ENCODE measurements at places on chromosomes 2 and 18.
A peak's percentile ranks its signal among the peaks of the same experiment; 100 is the strongest.

GRCh38 chr2:98880266-98881152, 55.5 kb downstream of the CRACDL start:
- no peak for DNase-seq

DNA sequence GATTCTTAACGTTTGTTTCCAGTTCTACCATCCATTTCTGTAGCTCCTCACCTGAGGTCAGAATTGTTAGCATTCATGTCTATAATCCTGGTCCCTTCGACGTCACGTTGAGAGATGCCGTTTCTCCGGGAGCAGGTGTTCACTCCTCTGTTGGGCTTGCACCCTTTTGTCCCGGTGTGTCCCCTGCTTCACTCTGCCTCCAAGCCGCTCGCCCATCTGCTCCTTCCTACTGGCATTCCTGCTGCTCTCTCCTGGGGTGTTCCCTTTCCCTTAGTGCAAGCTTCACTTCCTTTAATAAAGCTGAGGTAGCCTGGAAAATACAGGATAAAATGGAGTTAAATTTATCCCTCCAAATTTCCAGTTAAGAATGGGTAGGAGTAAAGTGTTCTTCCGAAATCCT, 61.9 kb upstream of the CABYR start:
- peak; percentile 58 for DNase-seq

GRCh38 chr2:42838133-42838532, 45.8 kb upstream of the HAAO start:
- DNase-seq: no peak

DNA sequence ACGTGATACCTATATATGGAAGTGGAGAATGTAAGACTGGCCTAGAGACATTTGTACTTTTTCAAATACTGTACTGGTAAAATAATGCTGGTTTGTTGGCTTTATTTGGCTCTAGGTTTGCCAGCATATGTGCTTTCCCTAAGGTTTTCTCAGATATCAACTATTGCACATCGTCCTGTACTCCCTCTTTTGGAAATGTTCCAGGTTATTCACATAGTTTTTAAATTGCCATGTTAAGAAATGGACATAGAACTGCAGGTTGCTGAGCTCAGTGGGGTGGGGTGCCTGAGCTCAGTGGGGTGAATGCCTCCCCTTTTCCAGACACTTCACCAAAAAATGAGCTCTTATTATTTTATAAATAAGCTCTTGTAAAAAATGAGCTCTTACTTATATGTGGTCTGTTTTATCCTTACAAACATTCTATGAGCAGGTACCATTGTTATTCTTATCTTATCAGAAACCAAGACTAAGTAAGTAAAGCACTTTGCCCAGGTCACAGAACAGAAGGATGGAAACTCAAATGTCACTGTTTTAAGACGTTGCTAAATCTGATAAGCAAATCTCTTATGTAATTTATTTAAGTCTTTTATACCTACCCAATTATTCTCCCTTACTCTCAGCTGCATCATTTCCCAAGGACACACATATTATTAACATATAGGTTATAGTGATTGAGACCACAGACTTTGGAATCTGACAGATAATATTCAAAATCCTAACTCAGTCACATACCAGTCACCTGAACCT, 99.0 kb downstream of the CPS1 start:
- DNase-seq: no peak

DNA sequence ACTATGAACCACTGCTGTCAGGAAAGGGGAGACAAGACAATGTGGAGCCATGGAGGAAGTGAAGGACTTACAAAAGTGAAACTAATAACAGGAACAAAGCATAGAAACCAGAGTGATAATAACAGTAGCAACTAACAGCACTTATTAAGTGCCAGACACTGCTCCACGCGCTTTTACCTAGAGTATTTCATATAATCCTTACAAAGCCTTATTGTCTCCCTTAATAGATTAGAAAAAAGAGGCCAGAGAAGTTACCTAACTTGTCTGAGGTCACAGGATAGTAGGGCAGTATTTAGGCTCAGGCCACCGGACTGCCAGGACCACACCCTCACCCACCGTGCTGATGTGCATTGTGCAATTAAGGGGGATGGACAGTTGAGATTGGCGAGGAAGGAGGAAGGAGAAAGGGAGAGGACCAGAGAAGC, 98.6 kb upstream of the NFU1 start:
- DNase-seq: no peak

DNA sequence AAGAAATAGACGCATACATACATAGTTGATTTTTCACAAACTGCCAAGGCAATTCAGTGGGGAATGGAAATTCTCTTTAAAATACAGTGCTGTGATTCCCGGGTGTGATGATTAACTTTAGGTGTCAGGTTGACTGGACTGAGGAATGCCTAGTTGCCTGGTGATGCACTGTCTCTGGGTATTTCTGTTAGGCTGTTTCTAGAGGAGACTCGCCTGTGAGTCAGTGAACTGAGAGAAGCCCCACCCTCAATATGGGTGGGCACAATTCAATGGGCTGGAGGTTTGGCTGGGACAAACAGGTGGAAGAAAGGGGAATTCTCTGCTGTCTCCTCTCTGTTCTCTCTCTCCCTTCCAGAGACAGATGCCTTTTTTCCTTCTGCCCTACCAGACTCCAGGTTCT, 187.6 kb downstream of the ARHGAP28 start:
- no peak for DNase-seq

DNA sequence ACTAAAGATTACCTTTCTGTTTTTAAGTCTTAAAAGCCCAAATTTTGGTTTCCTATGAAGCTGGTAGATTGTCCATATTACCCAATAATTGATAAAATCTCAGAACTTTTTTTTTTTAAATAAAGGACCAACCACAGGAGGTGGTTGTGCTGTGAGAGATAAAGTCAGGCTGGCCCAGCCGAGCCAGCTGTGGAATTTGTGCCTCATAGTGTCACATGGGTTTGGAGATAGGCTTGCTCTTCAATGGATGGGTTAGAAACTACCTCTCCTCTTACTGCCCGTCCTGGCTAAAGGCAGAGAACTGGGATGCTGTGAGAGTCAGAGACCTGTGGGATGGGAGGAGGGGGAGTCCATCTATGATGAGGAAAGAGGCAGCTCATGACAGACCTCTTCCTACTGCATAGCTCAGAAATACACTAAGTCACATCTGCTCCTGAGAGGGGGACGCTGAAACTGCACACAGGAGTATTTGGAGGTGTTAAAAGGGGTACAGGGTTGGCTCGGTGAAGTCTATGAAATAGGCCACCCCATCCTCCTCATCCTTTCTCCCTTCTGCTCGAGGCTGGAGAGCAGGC, 99.7 kb upstream of the MGAT4A start:
- DNase-seq: no peak

GRCh38 chr2:86791573-86791972, 860 bp upstream of the CD8A start:
- no peak for DNase-seq

GRCh38 chr2:134718817-134719814, at the start of gene TMEM163:
Gene TMEM163 (minus strand): TSS chr2:134719000.
- DNase-seq: peak; percentile 71

GRCh38 chr2:37466533-37467222, 122.2 kb downstream of the QPCT start:
- no peak for DNase-seq

DNA sequence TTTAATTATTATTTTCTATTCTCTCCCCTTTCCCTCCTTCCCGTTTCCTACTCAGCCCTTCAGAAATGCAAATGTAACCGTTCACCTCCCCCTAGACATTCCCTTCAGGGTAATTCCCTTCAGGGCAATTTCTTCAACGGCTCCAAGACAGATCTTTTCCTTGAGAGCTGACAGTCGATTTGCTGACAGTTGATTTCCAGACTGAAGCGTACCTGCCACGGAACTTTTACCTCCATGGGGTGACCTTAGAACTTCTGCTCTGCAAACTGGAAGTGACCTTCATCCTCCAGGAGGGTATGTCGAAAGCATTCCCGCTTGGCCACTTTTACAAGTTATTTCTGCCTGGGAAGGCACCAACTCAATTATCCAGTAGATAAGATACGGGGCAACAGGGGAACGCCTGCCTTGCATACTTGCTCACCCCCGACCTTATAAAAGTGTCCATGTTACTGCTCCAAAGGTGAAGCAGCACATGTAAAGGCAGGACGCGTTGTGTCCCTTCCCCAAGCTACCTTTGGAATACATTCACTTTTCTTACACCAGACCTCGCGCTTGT, 18.5 kb downstream of the B3GNT7 start:
- DNase-seq: no peak

GRCh38 chr2:233419602-233420391, 65.5 kb downstream of the DGKD start:
- no peak for DNase-seq

DNA sequence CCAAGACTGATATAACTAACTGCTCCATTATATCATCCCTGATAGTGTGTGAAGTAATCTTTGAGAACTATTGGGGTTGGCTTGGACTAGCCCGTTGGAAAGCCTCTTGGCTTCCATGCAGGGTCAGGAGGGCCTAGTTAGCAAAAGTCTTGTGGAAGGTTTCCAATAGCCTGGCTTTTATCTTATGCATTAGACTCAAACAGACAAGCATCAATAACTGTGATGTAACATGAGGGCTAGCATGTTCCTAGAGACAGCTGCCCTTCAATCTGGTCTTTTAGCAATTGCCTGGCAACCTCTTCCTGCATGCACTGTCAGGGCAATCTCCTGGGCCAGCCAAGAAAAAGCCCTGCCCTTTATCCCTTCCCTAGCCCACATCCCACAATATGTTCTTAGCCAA, 18.2 kb downstream of the SLC8A1 start:
- no peak for DNase-seq

GRCh38 chr18:56953428-56954198, 193.3 kb upstream of the BOD1L2 start:
- no peak for DNase-seq

DNA sequence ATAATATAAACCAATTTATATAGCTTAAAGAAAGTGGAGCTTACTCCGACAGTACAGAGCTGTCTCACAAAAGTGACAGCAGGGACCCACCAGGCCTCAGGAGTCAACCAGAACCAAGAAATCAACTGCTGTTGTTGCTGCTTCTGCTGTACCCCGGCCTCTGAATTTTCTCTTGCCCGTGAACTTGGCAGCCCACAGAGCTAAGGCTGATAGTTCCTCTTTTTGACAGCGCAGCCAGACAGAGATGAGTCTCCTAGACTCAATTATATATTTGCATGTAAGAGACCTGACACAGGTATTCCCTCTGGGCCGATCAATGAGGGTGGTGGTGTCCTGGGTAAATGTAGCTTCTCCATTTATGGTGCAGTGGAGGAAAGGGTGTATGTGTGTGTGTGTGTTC, 109.4 kb downstream of the KCTD1 start:
- no peak for DNase-seq

- DNase-seq: no peak
Measured at GRCh38 chr2:163970058-163970813, 234.4 kb upstream of the FIGN start.

GRCh38 chr2:177282181-177282641, 17.7 kb upstream of the NFE2L2 start:
- peak; percentile 45 for DNase-seq

DNA sequence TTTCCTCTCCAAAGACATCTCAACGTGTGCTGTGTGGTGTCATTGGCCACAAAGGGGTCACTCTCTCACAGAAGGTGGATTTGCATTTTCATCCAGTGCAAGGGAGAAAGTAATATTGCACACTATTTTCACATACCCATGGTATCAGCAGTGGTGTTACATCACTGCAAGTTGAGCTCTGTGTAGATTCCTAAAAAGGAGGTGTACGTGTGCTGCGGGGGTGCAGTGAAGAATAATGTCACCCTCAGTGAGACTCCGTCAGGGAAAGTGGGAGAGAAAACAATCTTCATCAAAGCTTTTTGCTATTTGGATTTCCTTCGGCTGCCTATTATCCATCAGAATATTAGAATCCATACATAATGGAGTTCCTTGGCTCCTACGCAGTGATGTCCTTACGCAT, 733.8 kb upstream of the FANCL start:
- no peak for DNase-seq

- DNase-seq: no peak
Measured at GRCh38 chr2:128473175-128474035, 154.7 kb upstream of the HS6ST1 start.

GRCh38 chr18:55323051-55323994, 264.7 kb downstream of the TCF4 start:
- no peak for DNase-seq

DNA sequence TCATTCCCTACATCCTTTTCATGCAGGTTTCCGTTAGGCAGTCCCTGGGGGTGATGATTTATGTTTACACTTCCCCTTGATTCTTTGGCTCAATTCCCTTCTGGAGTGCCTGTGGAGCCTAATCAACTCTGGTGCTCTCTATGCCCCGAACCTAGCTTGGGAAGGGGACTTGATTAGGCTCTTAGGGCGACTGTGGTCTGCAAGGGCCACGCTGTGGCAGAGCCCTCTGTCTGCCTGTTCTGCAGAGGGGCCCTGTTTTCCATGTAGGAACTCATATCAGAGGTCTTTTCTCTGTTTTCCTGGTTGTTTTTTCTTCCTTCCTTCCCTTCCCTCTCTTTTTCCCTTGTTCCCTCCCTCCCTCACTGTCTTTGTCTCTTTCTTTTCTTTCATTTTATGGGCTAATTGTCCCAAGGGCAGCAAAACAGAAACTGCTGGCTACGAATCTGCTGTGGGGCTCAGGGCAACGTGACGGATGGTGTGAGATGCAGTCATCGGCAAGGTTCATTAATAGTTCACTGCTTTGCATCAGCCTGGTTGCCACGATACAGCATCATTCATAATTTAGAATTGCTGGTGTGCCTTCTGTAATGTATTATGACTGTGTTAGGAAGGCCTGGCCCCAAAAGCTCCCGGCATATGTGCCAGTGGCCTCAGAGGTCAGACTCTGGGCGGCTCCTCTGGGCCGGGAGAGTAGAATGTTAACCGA, 134.5 kb downstream of the NAPG start:
- peak; percentile 13 for DNase-seq

DNA sequence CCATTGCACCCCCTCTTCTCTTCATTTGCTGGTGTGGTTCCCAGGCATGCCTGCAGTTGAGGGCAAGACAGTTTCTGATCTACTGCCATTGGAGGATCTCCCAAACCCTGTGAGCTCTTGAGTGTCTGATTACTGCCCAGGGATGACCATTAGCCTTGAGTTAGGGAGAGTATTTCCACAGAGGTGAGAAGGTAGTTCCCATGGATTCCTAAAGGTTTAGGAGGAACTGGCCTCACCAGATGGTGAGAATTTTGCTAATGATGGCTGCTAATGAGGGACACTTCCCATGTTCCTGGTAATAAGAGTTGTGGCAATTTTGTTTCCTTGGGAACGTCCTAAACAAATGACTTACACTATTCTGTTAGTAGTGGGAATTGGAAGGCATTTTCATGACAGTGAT, 42.5 kb downstream of the PTPRM start:
- DNase-seq: no peak

DNA sequence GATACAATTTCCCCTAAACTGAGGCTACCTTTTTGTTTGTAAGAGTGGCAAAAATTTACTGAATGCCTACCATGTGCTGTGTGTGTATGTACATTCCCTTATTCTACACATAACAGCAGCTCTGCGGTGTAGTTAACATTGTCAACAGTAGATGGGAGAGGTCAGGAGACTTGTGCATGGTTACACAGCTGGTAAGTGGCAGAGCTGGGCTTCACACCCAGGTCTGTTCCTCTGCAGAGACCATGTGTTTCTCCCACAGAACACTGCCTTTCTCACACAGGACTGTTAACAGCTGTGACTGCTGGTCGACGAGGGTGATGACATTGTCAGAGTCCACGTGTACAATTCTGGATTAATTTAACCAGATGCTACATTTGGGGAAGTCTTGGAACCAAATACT, 49.1 kb downstream of the EML6 start:
- no peak for DNase-seq

GRCh38 chr2:201414099-201415023, 36.9 kb downstream of the TRAK2 start:
- no peak for DNase-seq

GRCh38 chr2:231017231-231017598, 20.1 kb upstream of the C2orf72 start:
- DNase-seq: peak; percentile 33

- no peak for DNase-seq
Measured at GRCh38 chr2:112001136-112001715, 53.8 kb upstream of the TMEM87B start.

Data from NCI-H345 (cell line).